Smooth muscle cell of the brain vasculature (primary cell): ENCODE measurements at places on chromosomes 12 and 14.

DNA sequence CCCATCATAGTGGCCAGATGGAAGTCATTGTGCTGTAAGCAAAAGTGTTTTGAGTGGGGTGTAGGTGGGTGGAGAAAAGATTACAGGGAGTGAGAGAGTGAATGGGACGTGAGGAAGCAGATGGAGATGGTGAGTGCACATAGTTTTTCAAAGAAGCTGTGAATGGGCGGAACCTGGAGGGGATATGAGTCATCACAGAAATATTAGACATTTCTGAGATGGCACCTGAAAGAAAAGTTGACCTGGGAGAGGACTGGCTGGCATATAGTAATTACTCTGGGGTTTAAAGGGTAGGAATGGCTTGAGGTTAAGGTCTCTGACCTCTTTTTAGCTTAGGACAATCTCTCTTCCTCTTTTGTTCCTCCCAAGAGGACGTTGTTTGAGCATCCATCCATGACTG is 50.5 kb downstream of the ANO4 start:
- DNase-seq, result no peak

DNA sequence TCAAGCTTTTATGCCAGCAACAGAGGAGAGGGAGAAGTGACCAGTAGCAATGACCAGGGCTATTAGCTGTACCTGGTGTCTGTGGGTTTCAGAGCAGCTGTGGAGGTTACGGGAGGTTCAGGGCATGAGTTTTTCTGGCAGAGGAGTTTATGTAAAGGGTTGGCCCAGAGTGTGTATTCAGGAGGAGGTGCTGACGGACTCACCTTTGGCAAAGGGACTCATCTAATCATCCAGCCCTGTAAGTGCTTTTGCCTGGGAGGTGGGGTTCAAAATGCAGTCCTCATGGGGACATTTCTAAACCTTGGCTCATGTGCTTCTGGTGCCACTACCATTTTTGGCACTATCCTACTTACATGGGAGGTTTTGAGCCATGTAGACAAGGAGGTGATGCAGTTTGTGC is 95.3 kb downstream of the DAD1 start:
- DNase-seq, result no peak

- no peak for DNase-seq
These were observed 320.5 kb downstream of the CACNA1C start for GRCh38 chr12:2373307-2373706.

GRCh38 chr12:118649765-118650585 is 273.6 kb downstream of the SUDS3 start:
- DNase-seq, result no peak

- no peak for DNase-seq
These were observed 546.0 kb upstream of the LMO3 start for GRCh38 chr12:17151917-17152316.

DNA sequence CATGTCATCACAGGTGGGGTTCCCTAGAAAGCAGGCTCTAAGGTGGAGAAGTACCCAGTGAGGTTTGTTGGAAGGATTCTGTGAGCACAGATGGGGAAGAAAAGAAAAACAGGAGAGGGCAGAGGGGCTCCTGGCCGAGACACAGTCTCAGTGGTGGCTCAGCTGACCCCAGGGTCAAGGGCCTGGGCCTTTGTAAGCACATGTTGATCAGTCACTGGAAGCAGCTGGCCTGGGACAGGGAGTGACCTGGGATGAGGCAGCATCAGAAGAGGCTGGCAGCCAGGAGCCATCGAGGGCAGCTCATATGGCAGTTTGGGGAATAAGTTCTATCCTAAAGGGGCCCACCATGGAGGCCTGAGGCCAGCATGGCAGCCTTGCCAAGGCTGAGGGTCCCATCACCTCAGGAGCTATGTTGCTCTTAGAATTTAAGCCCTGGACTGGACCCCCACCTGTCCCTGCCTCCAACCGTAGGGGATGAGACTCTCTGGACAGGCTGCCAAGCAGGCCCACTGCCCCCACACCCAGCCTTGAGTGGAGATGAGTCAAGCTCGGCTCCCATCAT is 6.3 kb upstream of the TMEM179 start:
- DNase-seq, result no peak

GRCh38 chr12:112239881-112240280 is 114.5 kb downstream of the TRAFD1 start:
- DNase-seq, result no peak

DNA sequence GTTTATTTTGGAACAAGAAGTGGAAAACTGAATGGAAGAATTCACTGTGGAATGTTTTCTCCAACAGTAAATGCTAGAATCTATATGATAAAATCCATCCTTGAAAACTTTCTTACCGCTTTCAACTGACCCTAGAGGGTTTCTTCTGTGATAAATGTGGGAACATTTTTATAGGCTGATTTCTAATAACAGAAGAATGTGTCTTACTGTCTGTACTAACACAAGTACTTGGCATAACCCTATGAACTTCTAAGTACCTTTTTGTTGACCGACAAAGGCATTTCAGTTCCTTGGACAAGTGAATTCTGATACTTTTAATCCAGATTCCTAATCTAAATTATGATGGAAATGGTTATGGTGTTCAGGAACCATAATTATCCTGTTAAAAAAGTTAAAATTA is 1109.7 kb upstream of the FLRT2 start:
- DNase-seq, result no peak

DNA sequence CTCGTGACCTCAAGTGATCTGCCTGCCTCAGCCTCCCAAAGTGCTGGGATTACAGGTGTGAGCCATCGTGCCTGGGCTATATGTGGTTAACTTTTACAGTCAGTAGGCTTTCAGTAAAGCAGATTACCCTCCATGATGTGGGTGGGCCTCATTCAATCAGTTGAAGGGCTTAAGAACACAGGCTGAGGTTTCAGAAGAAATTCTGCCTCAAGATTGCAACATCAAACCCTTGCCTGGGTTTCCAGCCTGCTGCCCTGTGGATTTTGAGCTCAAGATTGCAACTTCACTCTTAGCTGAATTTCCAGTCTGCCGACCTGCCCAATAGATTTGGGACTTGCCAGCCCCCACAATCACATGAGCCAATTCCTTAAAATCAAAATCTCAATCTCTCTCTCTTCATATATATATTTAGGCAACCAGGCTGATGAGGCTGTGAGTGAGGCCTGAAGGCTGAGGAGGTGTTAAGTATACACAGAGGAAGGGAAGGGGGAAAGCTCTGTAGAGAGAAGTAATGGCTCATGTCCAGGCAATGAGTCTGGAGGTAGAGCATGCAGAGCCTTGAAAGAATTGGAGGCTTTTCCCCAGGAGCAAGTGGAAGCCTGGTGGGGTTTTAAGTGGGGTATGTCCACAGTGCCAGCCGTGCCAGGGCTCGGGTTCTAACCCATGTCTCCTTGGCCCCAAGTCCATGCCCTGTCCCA is 33.3 kb upstream of the ACTN1 start:
- no peak for DNase-seq

DNA sequence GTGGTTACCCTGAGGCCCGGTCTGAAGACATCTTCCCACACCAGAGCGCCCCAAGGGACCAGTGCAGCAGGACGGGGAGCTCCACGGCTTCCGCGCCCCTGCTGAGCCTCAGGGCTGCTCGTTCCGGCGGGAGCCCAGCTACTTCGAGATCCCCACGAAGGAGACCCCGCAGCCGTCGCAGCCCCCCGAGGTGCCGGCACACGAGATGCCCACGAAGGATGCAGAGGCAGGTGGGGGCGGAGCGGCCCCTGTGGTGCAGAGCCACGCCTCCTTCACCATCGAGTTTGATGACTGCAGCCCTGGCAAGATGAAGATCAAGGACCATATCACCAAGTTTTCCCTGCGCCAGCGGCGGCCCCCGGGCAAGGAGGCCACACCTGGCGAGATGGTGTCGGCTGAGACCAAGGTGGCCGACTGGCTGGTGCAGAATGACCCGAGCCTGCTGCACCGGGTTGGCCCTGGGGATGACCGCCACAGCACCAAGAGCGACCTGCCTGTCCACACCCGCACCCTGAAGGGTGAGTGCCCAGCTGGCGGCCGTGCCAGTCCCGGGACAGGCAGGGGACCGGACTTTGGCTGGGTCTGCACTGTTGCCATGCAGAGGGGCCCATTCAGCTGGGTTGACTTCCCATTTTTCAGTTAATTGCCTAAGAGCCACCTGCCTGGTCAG is 18.1 kb downstream of the CEP170B start:
- no peak for DNase-seq

DNA sequence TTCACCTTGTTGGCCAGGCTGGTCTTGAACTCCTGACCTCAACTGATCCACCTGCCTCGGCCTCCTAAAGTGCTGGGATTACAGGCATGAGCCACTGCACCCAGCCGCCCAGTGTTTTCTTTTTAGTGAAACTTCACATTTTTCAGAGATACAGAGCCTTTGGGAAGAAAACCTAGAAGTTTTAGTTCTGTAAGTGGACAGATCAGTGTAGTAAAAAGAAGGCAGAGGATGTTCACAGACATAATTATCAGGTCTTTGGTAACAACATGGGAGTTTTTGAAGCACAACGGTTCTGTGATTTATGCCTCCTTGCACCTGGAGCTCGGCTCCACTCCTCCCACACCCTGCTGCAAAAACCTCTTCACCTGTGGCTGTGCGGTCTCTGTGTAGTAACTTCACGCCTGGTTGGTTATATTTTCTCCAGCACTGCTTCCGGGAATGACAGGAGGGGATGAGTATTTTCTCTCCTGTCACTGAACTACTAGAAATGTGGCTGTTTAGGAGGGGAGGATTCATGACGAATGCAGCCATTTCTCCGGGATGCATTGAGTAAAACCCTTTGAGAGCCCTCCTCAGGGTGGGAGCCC is 67.0 kb downstream of the ARF6 start:
- DNase-seq, result no peak

GRCh38 chr14:69484444-69485314 is at the start of gene PLEKHD1:
Gene PLEKHD1, plus strand, starts transcription at chr14:69484728. Its CDS starts 238 bp downstream, at chr14:69484966.
- DNase-seq, result no peak

- no peak for DNase-seq
These were observed 126.9 kb downstream of the DUSP6 start for GRCh38 chr12:89225401-89225800.

DNA sequence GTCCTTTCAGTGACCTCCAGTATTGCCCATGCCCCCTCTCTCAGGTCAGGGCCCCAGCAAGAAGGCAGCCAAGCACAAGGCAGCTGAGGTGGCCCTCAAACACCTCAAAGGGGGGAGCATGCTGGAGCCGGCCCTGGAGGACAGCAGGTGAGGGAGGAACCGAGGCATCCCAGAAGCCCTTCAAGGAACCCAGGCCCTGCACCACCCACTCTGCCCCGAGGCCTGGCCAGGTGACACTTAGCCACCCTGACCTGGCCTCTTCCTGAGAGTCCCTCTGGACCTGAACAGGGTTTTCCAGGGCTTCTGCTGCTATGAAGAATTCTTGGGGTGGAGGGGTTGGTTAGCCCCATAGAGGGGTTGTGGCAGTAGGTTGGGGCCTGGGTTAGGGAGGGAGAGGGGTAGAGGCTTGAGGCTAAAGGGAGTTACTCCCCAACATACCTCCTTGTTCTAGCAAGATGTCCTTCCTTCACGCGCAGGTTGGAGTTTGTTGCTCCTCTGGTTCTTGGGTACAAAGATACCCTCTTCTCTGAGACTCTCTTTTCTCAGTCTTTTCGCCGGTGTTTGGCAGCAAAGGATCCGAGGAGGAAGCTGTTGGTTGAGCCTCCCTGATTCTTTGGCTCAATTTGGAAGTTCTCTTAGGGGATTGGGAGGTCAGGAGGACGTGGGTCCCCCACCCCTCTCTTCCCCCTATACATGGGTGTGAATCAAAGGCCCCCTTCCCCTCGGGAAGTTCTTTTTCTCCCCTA is 2.1 kb downstream of the TARBP2 start:
- no peak for DNase-seq

DNA sequence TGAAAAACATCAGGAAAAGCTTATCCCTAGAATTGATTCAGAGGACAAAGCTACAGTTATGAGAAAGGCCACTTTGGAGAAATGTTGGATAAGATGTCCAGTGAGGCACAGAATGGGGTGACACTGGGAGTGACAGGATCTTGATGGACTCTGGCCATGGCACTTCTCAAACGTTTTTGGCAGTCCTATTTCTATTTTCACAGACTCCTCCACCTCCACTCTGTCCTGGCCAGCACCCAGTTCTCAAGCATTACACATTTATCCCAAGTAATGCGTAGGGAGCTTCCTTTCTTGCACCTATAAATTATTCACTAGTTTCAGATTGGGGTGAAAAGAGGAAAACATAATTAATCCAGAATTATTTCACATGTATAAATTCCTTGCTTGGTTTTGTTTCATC is 727.3 kb downstream of the NRXN3 start:
- DNase-seq, result no peak

DNA sequence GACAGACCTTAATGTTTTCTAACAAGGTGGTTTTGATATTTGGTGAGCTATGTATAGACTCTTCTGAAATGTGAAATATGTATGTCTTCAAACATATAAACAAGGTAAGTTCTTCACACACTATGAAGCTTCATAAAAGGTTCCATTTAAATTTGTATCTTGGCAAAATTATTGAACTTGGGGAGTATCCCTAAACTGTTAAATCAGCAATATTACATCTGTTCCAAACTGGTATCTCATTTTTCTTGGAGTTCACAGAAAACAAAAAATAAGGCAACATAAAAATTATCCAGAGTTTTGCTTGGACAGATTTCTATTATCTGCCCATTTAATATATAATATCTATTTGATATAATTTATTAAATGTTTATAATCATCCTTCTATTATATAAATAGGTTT is 62.4 kb downstream of the TAOK3 start:
- no peak for DNase-seq

DNA sequence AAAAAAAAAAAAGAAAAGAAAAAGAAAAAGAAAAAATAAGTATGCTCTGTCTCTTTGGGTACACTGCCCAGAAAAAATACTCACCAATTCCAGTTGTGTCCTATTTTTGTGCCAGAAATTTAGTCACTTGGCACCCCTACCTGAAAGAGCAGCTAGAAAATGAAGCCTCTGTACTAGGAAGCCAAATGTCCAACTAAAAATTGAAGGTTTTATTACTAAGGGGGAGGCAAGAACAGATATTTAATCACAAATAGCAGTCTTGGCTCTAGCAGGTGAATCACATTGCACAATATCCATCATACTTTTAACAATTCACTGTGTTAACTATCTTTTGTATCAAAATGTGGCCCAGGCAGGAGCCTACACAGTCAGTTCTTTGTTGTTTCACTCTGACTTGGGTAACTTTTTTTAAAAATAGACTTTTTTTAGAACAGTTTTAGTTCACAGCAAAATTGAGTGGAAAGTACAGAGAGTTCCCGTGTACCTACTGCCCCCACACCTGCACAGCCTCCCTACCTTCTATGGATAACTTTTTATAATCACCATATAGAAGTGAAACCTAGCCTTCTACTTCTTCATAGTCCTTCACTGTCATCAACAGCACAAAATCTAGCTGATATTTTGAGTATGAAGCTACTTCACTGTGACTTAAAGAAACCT is 87.1 kb upstream of the ATF7IP start:
- DNase-seq, result no peak

- no peak for DNase-seq
These were observed 43.5 kb upstream of the NOS1 start for GRCh38 chr12:117404940-117405339.

DNA sequence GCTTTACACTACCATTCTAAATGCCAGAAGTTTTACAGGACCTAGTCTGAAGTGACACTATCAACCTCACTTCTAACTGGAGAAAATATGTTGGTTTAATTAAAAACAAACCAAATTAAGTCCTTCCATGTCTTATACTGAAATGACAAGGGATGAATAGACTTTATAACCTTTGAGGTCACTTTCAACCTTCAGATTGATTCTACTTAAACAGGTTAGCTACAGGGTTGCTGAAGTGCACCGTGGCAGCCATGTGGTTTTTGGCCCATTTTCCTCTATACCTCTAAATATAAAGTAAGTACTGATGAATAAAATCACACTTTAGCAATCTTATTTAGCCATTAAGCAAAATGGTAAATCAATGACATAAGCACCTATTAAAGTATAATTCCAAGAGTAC is 3.9 kb downstream of the SLC38A2 start:
- no peak for DNase-seq

GRCh38 chr14:50928002-50928635 is 16.2 kb downstream of the PYGL start:
- DNase-seq, result no peak
